ENCODE measurements at places on chromosomes 12 and 14.
A peak's percentile ranks its signal among the peaks of the same experiment; 100 is the strongest.

DNA sequence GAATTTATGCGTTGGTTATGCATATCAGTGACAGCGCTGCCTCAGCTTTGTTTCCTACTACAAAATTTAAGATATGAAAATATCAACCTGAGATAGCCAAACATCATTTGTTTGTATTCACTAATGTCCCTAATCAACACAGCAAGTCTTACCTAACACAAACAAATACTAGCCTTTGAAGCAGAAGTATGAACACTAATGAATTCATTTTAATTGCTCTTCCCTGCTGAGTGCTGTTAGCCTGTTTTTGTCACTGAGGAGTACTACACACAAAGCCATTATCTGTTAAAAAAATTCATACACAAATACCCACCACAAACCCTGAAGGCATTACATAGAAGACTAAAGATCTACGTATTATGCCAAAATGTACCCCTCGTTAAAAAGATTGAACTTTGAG is 150.8 kb downstream of the HELB start:
- DNase-seq, result no peak

DNA sequence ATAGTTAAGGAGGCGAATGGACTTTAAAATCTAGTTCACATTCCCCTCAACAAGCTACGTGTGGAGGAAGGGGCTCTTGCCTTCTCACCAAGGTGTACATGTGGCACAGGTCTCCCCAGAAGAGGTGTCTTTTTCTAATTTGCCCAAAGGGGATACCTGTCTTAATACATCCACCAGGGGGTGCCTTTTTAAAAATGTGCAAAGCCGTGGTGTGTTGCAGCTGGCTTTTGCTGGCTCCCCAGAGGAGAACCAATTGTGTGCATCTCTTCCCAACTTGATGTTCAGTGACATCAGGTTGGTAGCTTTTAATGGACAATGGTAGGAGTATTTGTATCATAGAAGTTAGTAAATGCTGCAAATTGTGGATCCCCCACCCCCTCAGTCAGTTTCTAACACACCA is 33.8 kb downstream of the CREBL2 start:
- no peak for DNase-seq

GRCh38 chr12:97609957-97610356 is 147.4 kb downstream of the RMST start:
- DNase-seq, result no peak

DNA sequence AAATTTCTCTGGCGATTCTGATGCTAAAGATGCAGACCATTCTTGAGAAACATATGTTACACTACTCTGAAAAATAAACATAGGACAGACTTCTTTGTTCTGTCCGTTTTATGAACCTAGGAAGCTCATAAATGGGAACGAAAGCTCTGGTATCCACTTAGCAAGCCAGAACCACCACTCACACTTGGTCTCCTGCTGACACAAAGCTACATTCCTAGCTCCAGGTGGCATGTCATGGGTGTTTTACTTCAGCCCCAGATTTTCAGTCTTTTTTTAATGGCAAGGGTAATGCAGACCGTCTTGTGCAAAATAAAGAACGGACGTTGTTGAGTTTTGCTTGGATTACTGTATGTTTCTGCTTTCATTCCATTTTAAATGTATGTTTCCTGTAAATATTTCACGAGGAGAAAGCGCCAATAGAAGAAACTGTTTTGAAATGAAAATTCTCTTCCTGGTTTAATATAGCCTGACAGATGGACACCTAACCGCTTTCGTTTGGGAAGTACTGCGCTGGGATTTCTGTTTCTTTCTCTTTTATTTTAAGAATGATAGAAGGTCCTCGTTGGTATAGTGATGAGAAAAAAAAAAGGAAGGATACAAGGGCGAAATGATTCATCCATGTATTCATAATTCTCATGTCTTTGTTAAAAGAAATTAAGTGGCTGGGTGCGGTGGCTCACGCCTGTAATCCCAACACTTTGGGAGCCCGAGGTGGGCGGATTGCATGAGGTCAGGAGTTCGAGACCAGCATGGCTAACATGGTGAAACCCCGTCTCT is 871 bp upstream of the COQ5 start:
- no peak for DNase-seq

DNA sequence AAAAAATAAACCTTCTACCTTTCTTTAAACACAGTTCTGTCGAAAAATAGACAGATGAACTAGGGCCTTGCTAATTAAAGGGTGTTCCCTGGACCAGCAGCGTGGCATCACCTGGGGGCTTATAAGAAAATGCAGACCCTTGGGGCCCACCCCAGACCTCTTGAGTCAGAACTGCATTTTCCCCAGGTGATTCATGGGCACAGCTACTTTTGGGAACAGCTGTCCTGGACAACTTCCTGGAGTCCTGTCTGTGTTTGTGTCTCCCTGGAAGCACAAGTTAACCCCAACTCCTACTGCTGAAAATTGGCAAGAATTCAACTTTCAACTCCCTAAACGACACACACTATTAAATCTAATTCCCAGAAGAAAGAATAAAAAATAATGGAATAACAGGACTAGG is 17.8 kb downstream of the FBLN5 start:
- no peak for DNase-seq

DNA sequence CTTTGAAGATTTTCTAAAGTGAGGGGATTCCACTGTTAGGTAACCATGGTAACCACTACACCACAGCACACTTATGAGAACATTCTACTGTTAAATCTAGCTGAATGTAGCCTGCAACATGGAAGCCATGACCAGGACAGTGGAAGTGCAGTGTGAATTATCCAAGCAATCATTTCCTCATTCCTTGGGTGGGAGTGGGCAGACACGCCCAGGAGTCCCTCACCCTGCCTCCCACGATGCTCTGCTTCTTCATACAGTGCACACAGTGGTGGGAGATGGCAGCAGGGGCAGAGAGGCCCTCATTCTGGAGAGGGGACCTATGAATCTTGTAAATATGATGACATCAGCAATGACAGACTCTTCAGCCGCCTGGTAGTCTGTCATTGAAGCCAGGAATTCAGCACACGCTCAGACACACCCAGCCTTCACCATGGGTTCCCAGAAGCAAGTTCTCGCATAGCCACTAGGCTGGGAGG is 70.1 kb upstream of the HOXC13 start:
- DNase-seq, result no peak

DNA sequence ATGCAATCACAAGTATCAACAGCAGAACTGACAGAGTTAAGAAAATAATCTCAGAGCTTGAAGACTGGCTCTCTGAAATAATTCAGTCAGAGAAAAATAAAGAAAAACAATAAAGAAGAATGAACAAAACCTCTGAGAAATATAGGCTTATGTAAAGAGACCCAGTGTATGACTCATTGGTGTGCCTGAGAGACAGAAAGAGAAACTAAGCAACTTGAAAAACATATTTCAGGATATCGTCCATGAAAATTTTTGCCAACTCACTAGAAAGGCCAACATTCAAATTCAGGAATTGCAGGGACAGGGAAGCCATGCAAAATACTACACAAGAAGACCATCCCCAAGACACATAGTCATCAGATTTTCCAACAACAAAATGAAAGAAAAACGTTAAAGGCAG is 56.2 kb downstream of the APOBEC1 start:
- no peak for DNase-seq

- DNase-seq, result peak; percentile 59
These were observed 13.1 kb downstream of the ZDHHC22 start for GRCh38 chr14:77128414-77128891.

DNA sequence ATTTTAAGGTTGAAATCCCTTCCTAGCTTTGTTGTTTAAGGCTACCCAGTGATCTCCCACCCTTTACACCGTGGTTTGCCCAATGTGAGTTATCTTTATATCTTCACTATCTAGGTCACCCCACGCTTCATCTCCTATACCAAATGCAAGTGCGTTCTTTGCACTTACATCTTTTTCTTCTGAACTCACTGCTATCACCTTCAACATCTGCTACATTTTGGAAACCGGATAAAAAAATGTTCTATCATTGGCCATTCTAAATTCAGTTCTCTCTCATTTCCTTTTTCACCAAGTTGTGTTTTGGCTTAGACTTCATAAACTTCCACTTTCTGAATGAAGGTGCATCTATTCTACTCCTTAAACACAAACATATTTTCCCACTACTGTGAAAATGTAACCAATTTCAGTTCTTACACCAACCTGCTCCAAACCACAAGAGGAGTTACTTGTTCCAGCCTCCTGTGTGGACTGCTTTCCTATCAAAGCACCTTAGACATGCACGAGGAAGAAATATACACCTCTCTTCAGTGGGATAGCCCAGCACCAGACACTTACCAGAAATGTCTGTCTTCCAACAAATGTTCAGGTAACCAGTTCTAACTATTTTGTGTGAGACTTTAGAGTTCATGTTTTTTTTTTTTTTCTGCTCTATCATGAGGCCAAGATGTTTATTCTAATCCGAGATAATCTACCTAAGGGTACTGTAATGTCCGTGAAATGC is 21.9 kb downstream of the CLEC9A start:
- no peak for DNase-seq

Measured in NCI-H1694 (cell line).